ENCODE measurements at places on chromosomes 16 and 17. TPM values are rescaled to one million over a fixed set of nuclear protein-coding genes. Genes with fewer than 3 reads are reported as not detected.

Gene UMOD
- total RNA-seq, result not detected

- no peak for DNase-seq
- H3K4me3 ChIP-seq, result no peak overlapping the region
- H3K36me3 ChIP-seq, result no peaks in the 10 kb centered on the region
- H3K27ac ChIP-seq, result no peak overlapping the region
- no peaks in the 10 kb centered on the region for H3K4me1 ChIP-seq
These were observed 85.6 kb upstream of the RPRML start for GRCh38 chr17:47064684-47065083.

GRCh38 chr16:85152414-85153030 is 40.2 kb upstream of the CIBAR2 start:
- H3K36me3 ChIP-seq, result no peaks in the 10 kb centered on the region
- peaks cover 4% of the 10 kb centered on the region for H3K4me1 ChIP-seq
- no peak overlapping the region for H3K4me3 ChIP-seq
- no peaks in the 10 kb centered on the region for H3K27me3 ChIP-seq

GRCh38 chr17:4708436-4708835 is 2.0 kb upstream of the ARRB2 start:
- no peak for DNase-seq
- H3K4me1 ChIP-seq, result peaks cover 4% of the 10 kb centered on the region
- no peaks in the 10 kb centered on the region for H3K27me3 ChIP-seq
- H3K4me3 ChIP-seq, result no peak overlapping the region
- H3K36me3 ChIP-seq, result no peaks in the 10 kb centered on the region

All from uterus (tissue), 4 donors.